CD4-positive, alpha-beta T cell treated with Interleukin-17A for 4 hours (primary cell): ENCODE measurements at places on chromosomes 11 and 22.

DNA sequence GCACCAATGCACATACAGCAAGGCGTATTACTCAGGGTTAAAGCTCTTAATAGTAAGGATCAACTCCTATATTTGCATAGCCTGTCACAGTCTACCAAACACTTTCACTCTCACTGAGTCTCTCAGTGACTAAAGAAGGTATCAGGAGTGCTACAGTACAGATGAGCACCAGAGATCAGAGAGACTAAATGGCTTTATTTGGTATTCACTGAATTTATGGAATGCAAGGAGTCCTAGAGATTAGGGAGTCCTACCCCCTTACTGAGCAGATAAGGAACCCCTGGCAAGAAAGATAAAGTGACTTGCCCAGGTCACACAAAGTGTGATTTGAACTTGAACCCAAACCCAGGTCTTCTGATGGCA is 396.4 kb upstream of the CCDC90B start:
- DNase-seq = no peak

DNA sequence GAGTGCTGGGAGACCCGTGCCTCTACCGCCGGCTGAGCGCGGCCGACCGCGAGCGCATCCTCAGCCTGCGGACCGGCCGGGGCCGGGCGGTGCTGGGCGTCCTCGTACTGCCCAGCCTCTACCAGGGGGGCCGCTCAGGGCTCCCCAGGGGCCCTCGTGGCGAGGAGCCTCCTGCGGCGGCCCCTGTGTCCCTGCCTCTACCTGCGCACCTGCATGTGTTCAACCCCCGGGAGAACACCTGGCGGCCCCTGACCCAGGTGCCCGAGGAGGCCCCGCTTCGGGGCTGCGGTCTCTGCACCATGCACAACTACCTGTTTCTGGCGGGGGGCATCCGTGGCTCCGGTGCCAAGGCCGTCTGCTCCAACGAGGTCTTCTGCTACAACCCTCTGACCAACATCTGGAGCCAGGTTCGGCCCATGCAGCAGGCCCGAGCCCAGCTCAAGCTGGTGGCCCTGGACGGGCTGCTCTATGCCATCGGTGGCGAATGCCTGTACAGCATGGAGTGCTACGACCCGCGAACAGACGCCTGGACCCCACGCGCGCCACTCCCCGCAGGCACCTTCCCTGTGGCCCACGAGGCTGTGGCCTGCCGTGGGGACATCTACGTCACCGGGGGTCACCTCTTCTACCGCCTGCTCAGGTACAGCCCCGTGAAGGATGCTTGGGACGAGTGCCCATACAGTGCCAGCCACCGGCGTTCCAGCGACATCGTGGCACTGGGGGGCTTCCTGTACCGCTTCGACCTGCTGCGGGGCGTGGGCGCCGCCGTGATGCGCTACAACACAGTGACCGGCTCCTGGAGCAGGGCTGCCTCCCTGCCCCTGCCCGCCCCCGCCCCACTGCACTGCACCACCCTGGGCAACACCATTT is 3.5 kb downstream of the KLHDC7B start:
- DNase-seq = peak; percentile 37

DNA sequence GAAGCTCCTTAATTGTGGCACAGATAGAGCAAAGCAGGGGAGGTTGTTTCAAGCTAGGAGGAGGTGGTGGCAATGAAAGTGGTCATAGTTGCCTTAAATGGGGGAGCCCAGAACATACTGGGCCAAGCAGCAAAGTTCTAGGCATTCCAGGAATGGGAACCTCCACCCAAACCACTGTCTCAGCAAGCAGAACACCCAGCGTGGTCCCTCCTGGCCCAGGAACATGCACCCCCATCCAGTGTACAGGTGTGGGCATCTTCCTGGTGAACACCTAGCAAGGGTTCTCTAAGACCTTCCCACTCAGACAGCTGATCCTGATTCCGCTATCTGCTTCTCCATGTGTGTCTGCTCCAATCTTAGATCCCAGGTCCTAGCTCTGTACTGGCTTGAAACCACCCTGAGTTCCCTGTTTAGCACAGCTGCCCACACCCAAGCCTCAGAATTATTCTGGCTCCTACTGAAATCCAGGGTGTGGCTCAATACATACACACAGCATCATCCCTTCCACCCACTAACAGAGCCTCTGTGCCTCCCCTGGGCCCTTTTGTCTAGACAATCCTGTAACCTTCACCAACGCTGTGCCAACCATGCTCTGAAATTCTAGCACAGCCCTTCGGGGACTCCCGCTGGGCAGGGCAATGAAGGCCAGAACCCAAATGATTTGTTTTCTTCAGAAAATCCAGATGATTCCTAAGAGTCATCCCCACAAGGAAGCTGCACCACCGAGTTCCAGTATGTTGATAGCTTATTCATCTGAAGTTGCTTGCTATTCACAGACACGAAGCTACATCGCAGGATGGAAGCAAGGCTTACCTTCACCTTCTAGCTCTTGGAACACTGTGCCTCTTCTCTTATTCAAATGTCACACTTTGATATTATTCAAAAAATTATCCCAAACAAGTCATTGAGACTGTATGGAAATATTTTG is 76.6 kb downstream of the ABTB2 start:
- no peak for DNase-seq

- no peak for DNase-seq
These were observed 15.4 kb upstream of the CASTOR1 start for GRCh38 chr22:30304495-30305244.

DNA sequence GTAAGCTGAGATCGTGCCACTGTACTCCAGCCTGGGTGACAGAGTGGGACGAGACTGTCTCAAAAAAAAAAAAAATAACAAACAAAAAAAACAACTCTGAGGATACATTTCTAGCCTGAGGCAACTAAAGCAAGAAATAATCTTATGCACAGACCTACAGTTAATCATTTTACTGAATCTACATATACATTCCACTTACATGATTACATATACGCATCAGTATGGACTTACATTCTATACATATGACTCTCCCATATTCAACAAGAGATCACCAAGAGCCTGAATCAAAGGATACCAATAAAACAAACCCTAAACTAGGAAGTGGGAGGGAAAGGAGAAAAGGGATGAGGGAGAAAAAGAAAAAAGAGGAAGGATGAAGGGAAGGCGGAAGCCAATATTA is 1.1 kb downstream of the ALG8 start:
- DNase-seq = no peak

GRCh38 chr22:39493759-39494158 is 8.3 kb upstream of the MIEF1 start:
- DNase-seq = no peak

DNA sequence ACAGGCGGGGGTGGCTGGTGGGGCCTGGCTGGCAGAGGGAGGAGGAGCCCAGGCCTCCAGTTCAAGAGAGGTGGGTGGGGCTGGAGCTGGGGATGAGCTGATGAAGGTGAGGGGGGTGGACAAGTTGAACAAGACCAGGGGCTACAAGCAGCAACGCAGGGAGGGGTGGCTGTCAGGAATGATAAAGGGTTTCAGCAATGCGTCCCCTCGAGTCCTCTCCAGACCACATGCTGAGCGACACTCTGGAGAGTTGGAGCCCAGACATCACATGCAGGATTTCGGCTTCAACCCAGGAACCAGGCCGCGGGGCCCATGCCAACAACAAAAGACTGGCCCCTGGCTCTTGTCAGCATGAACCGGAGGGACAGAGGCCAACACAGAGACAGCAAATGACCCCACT is 480.3 kb downstream of the BRD1 start:
- no peak for DNase-seq
